ENCODE measurements at places on chromosomes 2 and 18. TPM values are rescaled to one million over a fixed set of nuclear protein-coding genes. Genes with fewer than 3 reads are reported as not detected.

- no peaks in the 10 kb centered on the region for H3K36me3 ChIP-seq
- no peaks in the 10 kb centered on the region for H3K4me1 ChIP-seq
- no peak overlapping the region for H3K27ac ChIP-seq
- no peak overlapping the region for H3K4me3 ChIP-seq
These were observed 83.2 kb upstream of the OTOS start for GRCh38 chr2:240223631-240224030.

- no peak overlapping the region for H3K4me3 ChIP-seq
- H3K36me3 ChIP-seq = no peaks in the 10 kb centered on the region
- H3K27ac ChIP-seq = no peak overlapping the region
- no peaks in the 10 kb centered on the region for H3K27me3 ChIP-seq
- peaks cover 19% of the 10 kb centered on the region for H3K4me1 ChIP-seq
- DNase-seq = no peak
These were observed 387.1 kb downstream of the RND3 start for GRCh38 chr2:150100336-150100735.

CNRIP1 gene
- 98.9 TPM for polyA plus RNA-seq

UCN gene
- polyA plus RNA-seq = 1.2 TPM

UGT1A8 gene
- polyA plus RNA-seq = not detected

LANCL1 gene
- 19.6 TPM for polyA plus RNA-seq

- H3K4me3 ChIP-seq = no peak overlapping the region
- H3K27me3 ChIP-seq = peaks cover 11% of the 10 kb centered on the region
These were observed 44.3 kb upstream of the NEUROD1 start for GRCh38 chr2:181724662-181725061.

ZEB2 gene
- polyA plus RNA-seq = 17.9 TPM

- DNase-seq = no peak
- no peak overlapping the region for H3K27ac ChIP-seq
- no peaks in the 10 kb centered on the region for H3K27me3 ChIP-seq
- H3K36me3 ChIP-seq = peaks cover 39% of the 10 kb centered on the region
- H3K4me3 ChIP-seq = no peak overlapping the region
- H3K4me1 ChIP-seq = no peaks in the 10 kb centered on the region
These were observed 22.2 kb downstream of the PDIA6 start for GRCh38 chr2:10790228-10790973.

OTOF gene
- polyA plus RNA-seq = 0.06 TPM

LYG1 gene
- polyA plus RNA-seq = 1.7 TPM
